ENCODE measurements at places on chromosomes 5 and 9.

GRCh38 chr5:174937201-174938123, 213.1 kb downstream of the MSX2 start:
- no peak for DNase-seq

DNA sequence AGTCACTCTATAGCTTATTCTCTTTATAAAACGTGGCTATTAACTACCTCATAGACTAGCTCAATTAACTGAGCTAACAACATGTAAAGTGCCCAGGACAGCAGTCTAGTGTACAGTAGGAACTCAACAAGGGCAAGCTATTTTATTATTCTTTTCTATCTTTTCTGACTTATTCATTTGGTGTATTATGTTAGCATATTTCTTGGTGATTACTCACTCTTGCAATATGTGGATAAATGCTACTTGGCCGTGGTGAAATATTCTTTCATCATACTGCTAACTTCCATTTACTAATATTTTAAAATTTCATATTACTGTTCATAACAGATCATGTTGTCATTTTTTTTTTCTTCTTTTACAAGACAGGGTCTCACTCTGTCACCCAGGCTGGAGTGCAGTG, 4.9 kb downstream of the SLC25A51 start:
- DNase-seq, result no peak

DNA sequence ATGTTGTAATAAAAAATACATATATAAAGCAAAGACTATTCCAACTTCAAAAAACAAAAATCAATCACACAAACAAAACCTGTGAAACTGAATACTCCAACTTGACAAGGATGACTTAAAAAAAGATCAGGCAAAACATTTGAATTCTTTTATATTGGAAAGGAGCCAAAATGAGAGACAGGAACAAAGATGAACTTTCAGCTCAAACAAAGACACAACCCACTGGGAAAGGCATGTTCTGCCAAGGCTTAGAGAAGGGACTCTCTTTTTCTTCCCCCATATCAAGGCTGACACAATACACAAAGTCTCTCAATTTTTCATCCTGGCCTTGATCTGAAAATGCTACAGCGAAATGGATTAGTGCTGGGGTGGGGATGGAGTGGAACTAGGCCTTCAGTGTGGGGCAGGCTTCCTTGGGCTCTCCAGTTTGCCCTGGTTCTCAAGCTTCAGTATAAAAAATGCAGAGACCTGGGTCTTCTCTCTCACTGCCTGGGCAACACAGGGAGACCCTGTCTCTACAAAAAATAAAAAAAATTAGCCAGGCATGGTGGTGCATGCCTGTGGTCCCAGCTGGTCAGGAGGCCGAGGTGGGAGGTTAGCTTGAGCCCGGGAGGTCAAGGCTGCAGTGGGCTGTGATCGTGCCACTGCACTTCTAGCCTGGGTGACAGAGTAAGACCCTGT, 11.6 kb upstream of the FAM169A start:
- no peak for DNase-seq

DNA sequence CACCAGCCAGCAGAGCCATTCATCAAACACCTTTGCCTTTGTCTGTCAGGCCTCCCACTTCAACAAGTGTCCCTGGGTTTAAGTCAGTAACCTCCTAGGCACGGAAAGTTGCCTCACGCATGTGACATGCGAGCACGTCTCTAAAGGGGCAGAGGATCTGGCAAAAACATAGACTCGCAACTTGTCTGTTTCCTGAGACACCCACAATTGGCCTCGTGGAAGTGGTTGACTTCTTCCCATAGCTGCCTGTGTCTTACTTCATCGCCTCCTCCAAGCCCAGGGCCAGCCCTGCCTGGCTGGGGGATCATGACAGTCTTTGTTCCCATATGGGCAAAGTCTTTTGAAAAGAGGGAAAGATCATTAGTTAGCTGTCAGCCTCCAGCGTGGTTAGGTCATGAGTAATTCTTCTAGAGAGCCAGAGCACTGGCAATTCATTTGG, 35.5 kb upstream of the GLRX start:
- no peak for DNase-seq

DNA sequence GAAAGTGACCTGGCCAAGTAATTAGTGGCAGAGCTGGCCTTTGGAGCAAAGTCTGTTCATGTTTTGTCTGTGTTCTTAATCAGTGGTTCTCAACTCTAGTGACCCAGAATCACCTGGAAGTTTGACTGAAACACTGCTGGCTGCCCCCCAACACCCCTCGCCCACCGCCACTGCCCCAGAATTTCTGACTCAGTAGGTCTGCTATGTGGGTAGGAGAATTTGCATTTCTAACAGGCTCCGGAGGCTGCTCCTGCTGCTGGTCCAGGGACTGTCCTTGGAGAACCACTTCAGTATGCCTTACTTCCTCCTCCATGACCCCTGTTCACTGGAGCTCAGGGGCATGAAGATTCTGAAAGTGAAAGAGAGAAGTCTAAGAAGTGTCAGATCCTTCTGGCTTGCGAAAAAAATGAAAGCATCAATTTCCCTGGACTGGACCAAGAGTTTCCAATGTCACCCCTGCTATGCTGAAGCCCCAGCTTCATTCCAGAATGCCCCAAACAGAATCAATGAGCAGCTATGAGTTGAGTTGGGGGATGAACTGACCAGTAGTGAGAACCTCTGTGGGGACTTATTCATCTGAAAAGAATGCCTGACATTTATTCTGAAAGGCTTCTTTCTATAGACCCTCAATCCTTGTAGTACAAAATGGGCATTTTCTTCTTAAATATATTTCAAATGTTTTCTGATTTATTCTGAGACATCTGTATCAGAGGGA, 20.8 kb upstream of the COL15A1 start:
- DNase-seq, result no peak

GRCh38 chr9:92279302-92279701, 14.2 kb downstream of the IARS1 start:
- DNase-seq, result no peak

GRCh38 chr5:558326-558725, 34.1 kb upstream of the SLC9A3 start:
- DNase-seq, result no peak

DNA sequence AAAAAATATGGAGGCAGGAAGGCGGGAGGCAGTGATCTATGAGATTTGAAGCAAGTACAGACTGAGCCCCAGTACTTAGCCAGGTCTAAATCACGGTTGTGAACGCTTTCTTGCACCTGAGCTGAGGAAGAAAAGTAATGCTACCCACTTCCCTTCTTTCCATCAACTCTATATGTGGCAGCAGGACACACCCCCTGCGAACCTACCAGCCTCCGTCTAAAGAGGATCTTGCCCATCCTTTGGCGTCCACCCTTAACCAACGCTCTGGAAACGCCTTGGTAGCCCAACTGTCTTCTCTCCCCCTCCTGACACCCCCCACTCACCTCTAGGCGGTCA, 545 bp downstream of the HMGCS1 start:
- DNase-seq, result no peak

DNA sequence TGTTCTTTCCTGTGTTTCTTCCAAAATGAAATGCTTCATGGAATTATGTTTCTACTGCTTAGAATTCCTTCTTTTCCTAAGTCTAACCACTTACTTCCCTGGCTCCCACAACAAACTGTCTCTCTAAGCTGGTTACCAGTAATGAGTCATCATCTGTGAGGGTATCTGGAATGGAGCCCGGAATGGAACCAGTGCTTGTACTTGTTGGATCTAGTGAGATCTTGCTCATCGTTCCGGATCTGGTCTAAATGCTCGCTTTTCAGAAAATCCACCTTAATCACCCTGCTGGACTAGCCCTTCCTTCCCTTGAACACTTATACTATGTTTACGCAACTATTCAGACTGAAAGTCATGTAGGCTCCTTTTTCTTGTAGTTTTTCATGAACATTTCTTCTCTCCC, 184.8 kb downstream of the PBX3 start:
- no peak for DNase-seq

GRCh38 chr5:55534436-55535198, at the start of gene PLPP1:
Gene PLPP1, minus strand, starts transcription at chr5:55534964. Its CDS starts 335 bp downstream, at chr5:55534629.
- DNase-seq, result peak; percentile 81

DNA sequence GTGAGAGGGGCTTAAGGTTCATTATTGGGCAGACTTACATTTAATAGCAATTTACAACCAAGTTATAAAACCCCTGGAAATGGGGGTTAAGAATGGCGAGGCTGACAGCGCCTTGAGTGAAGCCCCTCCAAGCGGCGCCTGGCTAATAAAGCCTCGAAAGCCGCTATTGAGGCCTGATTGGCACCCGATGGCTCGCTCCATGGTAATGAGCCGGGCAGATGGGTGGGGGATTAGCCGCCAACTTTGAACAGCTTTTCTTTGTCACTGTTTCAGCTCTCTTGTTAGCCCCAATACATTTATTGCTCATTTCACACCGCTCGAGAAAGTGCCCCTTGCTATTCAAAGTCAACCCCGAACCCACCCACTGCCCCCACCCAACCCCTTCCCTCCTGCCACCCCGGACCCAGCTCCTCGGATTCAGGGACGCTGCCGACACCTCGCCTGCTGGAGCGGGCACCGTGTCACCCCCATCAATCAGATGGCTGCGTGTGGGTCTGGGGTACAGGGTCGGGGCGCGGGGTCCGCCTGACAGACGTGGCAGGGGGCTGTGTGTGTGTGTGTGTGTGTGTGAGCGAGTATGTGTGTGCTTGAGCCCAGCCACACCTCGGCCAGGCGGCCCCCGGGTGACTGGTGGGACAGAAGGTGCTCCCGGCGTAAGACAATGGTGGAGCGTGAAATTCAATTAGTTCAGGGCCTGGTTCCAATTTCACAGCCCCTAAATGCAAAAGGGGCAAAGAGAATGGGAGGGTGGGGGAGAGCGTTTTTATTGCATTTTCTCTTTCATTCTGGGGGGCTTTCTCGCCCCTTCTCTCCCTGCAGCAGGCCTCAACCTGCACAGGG, 34.2 kb downstream of the ASS1 start:
- DNase-seq, result no peak

DNA sequence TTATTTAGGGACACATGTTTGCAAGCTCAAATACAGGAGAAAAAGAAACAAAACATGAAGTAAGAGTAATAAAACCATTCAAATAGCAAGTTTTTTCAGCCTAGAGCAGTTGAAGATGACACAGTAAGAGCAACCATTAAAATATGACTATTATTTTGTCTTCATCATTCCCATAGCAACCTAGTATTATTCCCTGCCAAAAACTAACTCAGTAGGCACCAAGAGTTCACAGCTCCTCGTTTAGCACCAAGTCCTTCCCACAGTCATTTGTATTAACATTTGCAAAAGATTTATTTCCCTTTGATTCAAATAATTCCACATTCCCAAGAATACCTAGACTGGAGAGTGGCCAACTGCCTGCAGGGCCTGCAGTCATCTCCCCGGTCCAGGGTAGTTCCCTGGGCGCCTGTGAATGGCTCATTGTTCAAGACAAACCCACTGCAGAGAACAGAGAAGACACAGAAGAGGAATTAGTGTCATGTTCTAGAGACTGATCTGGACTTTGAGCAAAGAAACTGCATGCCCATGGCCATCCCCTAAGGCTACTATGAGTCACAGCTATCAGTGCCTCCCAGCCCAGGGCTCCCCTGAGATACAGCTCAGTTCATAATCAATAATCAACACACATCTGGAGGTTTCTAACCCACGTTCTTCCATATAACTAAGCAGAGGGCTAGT, 139.1 kb upstream of the MAP3K1 start:
- DNase-seq, result no peak

DNA sequence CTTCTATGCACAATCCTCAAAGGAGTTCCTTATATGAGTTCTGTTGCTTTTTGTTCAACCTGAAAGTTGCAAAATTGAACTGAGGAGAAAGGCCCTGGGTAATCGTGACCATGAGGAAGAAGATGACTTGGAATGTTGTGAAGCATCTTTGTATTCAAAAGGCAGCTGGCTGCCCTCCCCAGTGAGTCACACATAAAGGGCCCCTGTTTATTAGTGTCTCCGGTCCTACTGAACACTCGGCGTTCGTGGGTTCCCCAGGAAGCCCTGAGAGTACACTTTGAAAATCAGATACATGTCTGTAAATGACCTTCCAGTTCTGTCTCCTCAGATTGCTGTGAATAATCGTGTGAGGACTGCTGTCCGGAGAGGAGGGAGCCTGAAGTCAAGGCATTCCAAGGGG, 73.6 kb downstream of the C9orf153 start:
- DNase-seq, result no peak

- DNase-seq, result no peak
Measured at GRCh38 chr9:78605041-78606000, 308.4 kb downstream of the PSAT1 start.

- DNase-seq, result no peak
Measured at GRCh38 chr5:148966348-148966747, 96.5 kb downstream of the SH3TC2 start.

All from NCI-H2081 (cell line).